ENCODE measurements at places on chromosomes 6 and 20. TPM values are rescaled to one million over a fixed set of nuclear protein-coding genes. Genes with fewer than 3 reads are reported as not detected.

The ABHD16B gene
- not detected for total RNA-seq

The DHX35 gene
- 9.5 TPM for total RNA-seq

The DDX43 gene
- total RNA-seq, result 1.6 TPM

The TRIM10 gene
- not detected for total RNA-seq

The APOBEC2 gene
- not detected for total RNA-seq

The FAM83C gene
- total RNA-seq, result not detected
